Cardiac septum (tissue), 1 donor: ENCODE measurements at places on chromosomes 12 and 14. TPM values are rescaled to one million over a fixed set of nuclear protein-coding genes. Genes with fewer than 3 reads are reported as not detected.
A peak's percentile ranks its signal among the peaks of the same experiment; 100 is the strongest.

The KCNJ8 gene
- total RNA-seq = 38.0 TPM

The PMCH gene
- not detected for total RNA-seq

- DNase-seq = no peak
Measured at GRCh38 chr12:108745641-108746040, 14.3 kb upstream of the CORO1C start.

The C14orf39 gene
- not detected for total RNA-seq

DNA sequence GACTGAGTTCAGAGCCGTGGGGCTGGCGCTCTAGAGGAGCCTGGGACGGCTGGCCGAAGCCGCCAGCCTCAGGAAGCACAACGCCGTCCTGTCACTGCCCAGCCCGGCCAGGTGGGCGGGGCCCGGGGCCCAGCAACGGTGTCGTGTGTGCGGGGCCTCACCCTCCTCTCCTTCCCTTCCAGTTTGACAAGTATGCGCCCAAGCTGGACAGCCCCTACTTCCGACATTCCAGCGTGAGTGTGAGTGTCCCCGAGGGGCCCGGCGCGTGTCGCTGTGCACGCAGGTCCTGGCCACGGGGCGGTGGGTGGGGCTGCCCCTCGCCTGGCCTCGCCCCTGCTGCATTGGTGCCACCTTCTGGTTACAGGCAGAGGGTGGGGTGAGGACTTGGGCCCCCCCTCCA, 38.3 kb downstream of the LRCOL1 start:
- no peak for DNase-seq

DNA sequence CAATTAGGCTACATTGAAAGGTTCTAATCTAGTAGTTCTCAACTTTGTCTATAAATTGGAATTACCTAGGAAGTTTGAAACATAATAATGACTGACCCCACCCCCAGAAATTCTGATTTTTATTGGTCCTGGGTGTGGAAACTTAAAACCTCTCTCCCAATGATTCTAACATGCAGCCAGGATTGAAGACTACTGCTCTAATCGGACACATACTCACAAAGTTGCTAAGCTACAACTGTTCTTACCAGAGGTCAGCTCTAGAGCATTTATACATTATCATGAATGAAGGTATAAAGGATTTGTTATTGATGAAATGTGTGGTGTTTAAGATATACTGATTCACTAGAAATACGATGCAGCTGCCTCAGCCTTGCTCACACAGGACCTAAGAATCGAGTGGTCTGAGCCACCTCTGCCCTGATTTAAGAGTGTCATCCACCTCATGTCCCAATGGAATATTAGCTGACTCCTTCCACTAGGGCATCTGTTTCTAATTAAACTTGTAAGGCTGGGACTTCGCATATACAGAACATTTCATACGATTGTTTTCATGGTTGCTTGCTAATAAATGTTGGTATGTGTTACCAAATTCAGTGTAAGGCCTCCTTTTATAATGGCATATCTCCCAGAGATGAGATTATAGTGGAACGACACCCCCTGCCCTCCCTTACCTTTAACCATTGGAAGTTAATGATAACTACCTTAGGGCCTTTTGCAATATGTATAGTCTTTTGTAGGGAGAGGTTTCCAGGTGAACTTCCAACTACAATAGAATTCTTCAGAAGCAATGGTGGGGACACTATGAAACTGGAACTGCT, 410.8 kb upstream of the PDE3A start:
- no peak for DNase-seq

The PCED1B gene
- total RNA-seq = 1.9 TPM

DNA sequence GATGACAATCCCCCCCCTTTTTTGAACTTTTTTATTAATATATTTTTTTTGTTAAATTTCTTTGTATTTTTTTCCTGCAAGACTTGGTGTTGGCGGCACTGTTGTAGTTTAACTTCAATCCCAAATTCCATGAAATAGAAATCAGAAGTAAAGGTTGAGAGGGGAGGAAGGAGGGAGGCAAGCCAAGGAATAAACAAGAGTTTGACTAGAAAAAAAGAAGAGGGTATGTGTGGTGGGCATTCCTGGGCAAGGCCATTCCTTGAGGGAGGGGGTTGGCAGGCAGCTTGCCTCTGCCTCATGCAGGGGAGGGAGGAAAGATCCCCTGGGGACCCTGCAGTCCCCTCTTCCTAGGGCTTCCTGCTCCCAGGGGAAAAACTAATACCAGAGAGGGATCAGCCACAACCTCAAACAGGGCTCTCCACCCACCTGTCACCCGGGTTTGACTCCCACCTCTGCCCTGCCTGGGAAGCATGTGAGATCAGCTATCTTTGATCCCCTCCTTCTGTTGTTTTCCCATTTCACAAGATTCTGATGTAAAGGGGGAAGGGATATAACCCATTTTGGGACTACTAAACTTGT, 519 bp upstream of the AP1G2 start:
- DNase-seq = no peak

DNA sequence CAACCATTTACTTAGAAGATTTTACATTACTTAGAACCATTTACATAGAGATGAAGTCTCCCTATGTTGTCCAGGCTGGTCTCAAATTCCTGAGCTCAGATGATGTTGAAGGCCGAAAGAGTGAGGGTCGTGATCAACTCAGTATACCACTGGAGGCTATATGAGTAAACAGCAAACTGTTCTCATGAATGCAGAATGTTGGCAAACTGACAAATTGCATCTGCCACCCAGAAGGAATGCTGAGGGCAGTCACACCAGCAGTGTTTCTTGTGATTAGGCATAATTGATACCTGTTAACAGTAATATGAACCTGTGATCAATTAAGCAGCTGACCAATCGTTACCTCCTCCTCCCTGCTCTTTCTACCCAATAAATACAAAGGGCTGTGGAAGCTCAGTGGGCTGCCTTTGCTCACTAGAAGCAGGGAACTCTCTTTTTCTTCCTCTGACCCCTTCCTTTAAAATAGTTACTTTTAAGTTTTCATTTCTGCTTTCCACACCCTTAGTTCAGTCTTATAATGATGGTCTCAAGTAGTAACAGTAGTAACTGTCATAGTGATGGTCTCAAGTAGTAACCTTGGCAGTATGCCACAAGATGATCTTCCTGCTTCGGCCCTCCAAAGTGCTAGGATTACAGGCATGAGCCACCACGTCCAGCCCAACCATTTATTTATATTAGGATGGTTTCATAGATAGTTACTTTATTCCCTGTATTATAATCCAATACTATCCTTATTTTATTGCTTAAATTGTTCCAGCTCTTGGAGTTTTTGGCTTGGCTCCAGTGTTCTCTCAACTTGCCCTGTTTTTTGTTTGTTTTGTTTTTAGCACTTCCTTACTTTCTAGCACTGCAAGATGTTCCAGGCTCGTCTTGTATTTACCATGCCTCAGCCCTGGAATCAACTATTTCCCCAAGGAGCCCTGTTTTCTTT, 25.8 kb downstream of the LIMA1 start:
- DNase-seq = no peak

The TPPP2 gene
- 0.73 TPM for total RNA-seq

DNA sequence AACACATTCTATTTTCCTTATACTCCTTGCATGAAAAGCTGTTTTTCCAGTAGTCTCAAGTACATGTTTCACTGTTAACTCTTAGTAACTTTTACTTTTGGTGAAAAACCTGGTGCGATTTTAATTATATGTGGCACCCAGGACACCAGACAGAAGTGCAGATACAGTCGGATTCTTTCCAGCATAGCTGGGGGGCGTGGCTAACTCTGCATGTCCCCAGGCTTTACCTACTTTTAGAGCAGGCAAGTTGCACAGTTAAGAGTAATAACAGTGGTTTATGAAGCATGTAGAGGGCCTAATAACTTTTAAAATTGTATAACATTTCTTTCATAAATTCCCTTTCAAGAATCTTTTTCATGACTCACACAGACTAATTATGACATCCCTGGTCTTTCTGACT, 70.7 kb downstream of the HSD17B6 start:
- no peak for DNase-seq

The PAPOLA gene
- total RNA-seq = 137 TPM

DNA sequence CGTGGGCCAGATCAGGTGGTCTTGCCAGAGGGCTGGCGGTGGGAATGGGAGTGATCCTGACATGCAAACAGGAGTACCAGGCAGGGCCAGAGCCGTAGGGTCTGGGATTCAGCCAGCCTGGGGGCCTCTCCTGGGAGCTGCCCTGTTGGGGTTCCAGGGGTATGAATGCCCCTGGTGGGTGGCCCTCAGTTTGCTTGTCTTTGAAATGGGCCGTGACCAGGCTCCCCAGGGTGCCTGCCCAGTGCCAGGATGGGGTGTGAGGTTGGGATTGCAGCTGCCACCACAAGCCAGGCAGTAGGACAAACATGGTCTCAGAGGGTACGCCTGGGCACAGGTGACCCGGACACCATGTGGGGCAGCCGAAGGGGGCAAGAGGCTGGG, 168.8 kb downstream of the KIF26A start:
- DNase-seq = peak; percentile 62
